ENCODE measurements at places on chromosomes 6 and 20.

- no peak for DNase-seq
These were observed 13.3 kb downstream of the GABBR1 start for GRCh38 chr6:29619578-29620160.

DNA sequence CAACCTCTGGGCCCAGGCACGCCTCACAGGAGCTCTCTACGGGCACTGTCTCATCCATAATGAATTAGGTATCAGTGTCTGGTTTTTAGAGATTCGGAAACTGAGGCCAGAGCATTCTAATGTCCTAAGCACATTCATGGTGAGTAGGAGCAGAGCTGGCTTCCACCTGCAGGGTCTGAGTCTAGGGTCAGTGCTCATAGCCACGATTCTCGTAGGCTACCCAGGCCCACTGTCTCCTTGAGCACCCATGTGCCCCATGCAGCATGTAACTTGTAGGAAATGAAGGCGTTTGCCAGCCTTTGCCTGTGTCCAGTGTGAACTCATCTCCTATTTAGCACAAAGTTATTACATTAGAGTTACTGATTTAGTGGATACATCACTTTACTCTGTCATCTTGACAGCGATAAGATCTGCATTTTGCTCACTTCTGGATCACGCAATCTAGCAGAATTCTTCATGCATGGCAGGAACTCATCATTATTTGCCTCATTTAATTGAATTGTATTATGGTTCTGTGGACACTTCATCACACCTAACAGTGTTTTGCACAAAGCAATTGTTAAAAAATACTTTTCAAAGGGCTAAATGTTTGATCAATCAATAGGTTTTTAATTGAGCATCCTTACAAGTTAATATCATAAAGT is 205.3 kb upstream of the SULF2 start:
- DNase-seq, result no peak

DNA sequence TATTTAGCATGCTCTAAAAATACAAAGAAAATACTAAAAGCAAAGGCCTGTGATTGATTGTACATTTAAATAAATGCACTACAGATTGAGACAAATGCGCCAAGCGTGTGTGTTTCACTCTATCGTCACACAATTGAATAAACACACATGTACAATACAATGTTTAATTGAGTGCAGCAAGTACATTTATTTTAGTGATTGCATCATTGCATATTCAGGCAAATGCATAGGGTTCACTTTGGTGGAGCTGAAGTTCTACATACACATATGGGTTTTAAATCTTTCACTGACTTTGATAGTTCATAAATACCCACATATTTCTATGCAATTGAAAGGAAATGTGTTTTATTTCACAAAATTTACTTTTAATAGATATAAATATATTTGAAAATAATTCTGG is 750.6 kb upstream of the MMS22L start:
- no peak for DNase-seq

- DNase-seq, result no peak
These were observed 318.7 kb downstream of the SOX4 start for GRCh38 chr6:21912151-21912832.

DNA sequence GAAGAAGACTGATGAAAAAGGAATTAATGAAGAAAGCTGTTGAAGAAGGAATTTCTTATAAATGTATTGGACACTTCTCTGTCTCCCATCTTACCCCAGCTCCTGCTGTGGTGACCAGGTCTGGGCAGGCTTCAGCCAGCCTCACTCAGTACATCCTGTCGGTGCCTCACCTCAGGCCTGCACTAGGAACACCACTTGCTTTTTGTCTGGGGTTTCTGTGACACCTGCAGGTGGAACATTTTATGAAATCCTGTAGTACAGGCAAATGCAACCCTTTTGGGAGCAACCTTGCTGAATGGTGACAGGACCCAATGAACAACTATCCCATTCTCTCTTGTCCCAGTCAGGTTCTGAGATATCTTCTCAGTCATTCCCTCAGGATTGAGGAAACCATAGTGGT is 129.7 kb downstream of the PRDM13 start:
- DNase-seq, result peak; percentile 3
